ENCODE measurements at places on chromosomes 5 and 9.

DNA sequence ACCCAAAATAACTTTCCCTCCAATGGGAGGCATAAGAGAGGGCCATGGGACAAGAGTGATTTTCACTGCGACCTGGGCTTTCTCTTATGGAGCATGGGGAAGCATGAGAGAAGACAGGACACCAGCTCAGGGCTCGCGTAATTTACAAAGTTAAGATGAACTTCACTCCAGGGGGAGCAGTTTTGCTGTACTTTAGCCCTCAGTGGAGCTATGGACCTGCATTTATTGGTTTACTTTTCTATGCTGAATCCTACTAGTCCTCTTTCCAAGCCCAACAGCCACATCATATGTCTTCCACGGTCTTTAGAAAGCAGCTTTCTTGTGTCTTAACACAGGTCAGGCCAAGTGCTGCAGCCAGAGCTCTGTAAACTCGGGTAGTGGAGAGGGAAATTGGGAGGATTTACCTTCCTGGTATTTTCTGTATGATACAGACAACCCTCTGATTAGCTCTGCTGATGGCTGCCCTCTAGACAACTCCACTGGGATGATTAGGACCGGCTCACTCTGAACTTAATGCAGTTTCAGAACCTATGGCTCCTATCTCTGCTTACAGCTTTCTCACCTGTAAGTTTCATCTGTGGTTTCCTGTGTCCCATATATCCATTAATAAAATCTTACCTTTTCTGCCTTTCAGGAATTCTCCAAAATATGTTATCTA is 581.0 kb upstream of the RORB start:
- DNase-seq = no peak

GRCh38 chr5:120767178-120767820 is 303.2 kb downstream of the PRR16 start:
- no peak for DNase-seq

DNA sequence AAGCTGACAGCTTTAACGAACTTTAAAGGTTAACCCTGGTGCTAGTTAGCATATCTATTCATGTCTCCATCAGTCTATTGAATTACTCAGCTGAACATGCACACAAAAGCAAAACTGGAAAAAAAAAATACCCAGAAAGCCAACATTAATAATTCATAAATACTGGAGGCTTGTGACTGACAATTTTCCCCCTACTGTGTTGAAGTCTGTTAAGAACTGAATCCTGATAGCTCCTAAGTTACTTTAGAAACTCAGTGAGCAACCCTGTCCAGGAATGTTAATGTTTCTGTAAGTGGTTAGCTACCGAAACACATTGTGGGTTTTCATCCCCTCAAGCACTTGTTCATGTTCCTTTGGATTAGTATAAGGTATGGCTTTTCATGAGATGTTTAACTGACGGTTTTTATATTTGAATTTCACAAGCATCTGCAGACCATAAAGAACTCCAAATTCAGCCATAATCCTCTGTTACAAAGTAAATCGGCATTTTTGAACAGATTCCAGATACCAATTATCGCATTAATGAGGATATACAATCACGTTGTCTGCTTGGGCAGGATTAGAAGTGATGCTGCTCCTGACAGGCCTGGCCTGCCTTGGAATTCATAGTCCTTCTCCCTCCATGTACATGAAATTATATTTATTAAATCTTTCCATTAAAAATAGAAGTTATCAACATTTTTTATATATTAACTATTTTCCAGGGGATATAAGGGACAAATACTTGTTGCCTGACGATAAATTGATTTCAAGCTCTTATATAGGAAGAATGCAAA is 331.2 kb downstream of the TLE4 start:
- no peak for DNase-seq

DNA sequence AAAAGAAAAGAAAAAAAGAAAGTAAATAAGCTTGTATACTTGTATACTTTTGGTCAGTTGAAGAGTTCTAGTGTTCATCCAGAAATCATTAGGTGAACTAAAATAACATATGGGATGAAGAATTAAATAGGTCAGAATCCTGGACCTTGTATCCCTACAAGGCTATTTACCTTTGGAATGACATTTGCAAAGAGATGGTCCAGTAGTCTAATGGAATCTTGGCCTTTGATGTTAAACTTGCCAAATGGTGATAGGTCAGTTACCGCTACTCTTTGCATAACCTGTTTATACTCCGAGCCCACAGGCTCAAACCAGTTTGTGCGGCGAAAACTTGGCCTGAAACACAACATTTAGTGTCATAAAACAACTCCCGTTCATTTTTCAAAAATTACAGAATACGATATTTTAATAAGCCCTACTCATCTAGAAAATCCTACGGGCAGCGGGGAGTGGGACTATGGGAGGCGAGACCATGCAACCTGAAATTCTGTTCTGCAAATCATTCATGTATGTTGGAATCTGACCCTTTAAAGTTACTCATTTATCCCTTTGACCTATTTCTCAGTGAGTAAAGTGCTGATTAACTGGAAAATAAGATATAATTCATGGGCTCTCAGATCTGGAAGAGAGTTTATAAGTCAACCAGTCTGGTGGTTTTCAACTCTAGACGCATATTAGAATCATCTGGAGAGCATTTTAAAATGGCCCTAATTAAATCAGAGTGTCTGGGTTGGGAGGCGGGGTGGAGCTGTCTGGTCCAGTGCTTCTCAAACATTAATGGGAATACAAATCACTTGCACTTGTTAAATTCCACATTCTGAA is 38.6 kb downstream of the DMGDH start:
- DNase-seq = no peak

GRCh38 chr5:113427871-113428574 is 6.8 kb downstream of the TSSK1B start:
- DNase-seq = no peak

DNA sequence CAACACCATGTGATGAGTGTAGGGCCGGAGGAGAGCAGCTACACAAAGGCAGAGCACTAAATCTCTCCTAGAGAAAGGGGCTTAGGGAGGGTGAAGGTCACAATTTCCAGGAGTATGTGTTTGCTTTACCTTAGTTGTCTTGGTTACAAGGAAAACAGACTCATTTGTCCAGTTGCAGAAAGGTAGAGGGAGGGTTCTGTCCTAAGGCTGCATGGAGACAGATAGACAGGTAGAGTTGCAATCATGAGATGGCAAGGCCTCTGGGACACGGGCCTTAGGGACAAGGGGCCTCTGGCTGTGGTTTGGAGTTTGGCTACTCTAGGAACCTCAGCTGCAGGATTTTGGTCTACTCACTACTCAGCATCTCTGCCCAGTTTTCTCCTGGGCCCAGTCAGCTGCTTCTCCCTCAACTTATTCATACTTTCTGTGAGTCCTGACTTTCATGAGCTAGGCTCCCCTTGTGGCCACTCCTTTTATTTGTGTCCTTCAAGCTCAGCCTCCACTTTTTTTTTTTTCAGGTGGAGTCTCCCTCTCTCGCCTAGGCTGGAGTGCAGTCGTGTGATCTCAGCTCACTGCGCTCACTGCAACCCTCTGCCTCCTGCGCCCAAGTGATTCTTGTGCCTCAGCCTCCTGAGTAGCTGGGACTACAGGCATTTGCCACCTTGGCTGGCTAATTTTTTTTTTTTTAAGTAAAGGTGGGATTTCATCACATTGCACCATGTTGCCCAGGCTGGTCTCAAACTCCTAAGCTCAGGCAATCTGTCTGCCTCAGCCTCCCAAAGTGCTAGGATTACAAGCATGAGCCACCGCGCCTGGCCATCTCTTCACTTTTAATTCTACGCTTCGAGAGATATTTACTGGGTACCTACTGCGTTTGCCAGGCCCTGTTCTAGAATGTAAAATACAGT is 76.6 kb downstream of the PTPDC1 start:
- no peak for DNase-seq

DNA sequence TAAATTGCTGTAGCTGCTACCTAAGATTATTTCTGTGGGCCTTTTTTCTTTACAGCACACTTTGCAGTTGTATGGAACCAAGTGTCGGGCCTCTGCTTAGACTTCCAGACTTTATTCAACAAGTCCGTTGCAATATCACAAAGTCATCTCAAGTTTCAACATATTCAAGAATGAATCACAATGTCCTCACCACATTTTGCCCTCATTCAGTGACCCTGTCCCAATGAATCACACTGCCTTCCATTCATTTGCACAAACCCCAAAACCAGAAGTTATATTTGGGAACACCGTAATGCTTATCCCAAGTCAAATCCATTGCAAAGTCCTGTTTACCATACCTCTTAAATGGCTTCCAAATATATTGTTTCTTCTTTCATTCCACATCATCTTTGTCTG is 439.6 kb downstream of the CSNK1G3 start:
- DNase-seq = no peak

GRCh38 chr5:126814721-126815404 is 37.9 kb downstream of the LMNB1 start:
- DNase-seq = no peak

DNA sequence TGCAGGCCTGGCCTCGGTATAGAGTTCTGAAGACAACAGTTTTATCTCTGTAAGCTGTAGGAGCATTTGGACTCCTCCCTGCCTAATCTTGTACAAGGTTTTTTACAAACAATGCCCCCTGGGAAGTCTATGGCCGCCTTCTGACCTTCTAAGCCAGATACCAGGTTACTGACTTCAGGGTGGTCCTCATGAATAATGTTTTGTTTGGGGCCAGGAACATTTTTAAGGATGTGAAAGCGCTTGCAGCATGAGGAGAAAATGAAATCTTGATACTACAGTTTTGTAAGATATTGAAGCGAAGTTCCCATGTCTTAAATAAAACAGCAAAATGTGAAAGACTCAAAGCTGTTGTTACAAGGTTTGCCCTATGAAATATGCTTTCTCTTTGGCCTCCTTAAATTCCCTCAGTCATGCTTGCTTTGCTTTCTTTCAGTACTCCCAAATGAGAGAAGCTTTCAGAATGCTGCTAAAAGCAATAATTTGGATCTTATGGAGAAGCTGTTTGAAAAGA is 5.2 kb downstream of the ANKDD1B start:
- no peak for DNase-seq

DNA sequence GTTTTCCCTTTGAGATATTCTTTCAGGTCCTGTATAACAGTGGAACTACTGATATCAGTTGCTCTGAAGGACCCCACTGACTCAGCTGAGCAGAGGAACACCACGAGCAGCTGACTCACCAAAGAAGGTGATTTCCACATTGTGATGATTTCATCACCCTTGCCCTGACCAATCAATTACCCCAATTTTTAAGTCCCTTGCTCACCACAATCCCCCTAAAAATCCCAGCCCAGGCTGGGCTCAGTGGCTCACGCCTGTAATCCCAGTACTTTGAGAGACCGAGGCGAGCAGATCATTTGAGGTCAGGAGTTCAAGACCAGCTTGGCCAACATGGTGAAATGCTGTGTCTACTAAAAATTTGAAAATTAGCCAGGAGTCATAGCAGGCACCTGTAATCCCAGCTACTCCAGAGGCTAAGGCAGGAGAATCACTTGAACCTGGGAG is 125.3 kb upstream of the ABCA1 start:
- no peak for DNase-seq

GRCh38 chr5:169933616-169934015 is 46.7 kb downstream of the INSYN2B start:
- no peak for DNase-seq

GRCh38 chr9:9079473-9079872 is 1279.9 kb upstream of the DMAC1 start:
- no peak for DNase-seq

DNA sequence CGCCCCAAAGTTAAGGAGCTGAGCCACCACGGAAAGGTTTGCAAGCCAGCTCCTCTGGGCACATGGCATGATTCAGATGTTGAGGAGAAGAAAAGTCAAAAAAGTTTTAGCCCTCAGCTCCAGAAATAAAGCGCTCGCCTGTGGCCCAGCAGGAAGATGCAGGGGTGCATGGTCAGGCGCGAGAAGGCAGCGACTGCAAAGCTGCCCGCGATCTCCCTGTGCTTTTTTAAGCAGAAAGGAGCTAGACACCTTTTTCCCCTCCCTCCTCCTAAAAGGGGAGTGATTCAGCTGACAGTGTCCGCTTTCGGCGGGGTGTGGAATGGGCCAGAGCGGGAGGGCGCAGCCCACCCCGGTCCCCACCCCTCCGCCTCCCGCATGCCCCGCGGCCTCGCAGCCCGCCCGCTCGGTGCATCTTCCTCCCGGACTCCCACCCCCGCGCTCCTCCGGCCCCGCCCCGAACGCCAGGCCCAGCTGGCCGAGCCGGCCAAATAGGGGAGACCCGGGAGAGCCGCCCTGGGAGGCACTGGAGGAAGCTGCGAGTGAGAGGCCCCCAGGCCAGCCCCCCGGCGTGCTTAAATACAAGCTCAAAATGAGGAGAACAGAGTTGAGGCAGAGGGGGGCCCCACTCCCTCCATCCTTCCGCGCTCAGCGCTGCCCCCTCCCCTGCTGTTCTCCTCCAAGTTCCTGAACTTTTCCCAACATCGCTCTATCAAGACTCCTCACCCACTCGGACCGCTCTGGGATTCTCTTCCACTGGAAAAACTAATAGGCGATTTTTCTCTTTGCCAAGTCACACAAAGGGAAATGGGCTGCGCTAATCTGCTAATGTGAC is at the start of gene ADAMTS12:
Gene ADAMTS12 (minus strand): TSS at position 203 of the 832 bp plus-strand sequence. CDS start 134 bp downstream, at position 69.
- DNase-seq = peak; percentile 83

GRCh38 chr9:2622461-2623287 is 1.1 kb downstream of the VLDLR start:
- DNase-seq = peak; percentile 80
